ENCODE measurements at places on chromosomes 2 and 18.
A peak's percentile ranks its signal among the peaks of the same experiment; 100 is the strongest.

DNA sequence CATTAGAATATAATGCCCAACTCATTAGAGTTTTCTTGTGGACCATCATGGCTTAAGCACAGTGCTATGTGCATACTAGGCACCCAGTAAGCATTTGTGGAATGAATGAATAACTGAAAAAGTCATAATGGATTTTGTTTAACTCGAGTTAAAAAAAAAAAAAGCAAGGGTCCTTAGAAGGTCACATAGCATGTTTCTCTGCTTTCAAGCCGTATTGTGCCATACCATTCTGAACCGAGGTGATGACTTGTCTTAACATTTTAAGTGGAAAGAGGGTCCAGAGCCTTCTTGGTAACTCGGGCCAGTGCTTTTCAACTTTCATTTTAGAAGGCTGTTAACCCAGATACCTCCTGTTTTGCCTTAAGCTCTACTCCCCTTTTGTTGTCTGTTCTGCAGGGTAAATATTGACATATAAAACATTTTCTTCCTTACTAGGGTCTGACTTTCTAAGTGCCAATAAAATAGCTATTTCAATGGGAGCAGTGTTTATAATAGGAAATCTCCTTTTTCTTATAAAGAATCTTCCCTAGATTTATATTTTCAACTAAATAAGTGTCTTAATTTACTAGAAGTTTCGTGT is 787 bp upstream of the ADGRF3 start:
- no peak for DNase-seq

DNA sequence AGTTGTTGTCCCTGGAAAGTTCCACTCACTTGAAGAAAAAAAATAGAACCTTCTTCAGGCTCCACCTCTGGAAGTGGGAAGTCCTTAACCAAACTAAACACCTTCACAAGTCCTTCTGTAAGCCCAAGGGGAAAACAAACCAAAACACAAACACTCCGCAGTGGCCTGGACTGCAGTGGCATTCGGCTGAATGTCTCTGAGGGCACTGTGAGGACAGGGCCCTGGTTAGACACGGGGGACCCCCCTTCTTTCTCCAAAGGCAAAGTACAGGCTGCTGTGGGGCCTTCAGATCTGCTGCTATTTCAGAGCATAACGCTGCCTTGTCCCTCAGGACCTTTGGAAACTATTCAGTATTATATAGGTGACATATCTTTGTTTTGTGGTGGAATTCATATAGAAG is 28.1 kb downstream of the FOSL2 start:
- DNase-seq: no peak

DNA sequence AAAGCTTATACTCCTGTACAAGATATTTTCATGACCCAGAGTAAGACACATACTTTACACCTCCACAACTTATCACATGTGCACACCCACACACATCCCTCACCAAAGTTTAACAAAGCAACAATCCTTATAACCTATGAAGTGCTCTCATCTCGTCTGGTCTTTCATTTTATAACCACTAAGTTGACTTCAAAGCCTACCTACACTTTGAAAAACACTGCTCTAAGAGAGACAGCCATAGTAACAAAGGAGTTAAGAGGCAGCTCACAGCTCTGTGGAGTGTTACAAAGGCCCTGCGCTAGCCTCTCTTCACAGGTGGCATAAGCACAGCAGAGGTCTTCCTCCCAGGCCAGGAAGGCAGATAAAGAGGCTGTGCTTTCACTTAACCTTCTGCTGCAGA is 69.7 kb upstream of the TMEM200C start:
- no peak for DNase-seq

DNA sequence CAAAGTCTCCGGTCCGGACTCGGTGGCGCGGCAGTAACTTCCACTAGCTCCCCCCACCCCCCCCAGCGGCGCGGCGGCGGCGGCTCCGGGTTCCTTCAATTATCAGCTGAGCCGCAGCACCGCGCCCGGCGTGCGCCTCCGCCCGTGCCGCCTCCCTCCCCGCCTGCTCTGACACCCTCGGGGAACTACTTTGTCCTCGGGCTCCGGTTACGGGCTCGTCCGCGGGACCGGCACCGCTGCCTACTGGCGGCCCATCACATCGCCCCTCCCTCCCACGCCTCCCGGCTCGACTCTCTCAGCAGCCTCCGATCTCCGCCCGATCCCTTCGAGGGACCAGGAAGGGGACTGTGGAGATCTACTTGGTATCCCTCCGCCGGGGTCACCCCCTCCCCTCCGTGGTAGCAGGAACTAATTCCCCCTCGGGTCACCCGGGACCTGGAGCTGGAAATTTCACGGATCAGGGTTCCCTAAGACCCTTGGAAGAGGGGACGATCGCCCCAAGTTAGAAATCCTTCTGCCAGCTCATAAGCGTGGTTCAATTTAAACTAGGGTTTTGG is at the start of gene TRIP12:
Gene TRIP12, minus strand, starts transcription at position 118 of the 557 bp plus-strand sequence. CDS start 41,930 bp downstream, outside the sequence.
- DNase-seq: peak; percentile 86

DNA sequence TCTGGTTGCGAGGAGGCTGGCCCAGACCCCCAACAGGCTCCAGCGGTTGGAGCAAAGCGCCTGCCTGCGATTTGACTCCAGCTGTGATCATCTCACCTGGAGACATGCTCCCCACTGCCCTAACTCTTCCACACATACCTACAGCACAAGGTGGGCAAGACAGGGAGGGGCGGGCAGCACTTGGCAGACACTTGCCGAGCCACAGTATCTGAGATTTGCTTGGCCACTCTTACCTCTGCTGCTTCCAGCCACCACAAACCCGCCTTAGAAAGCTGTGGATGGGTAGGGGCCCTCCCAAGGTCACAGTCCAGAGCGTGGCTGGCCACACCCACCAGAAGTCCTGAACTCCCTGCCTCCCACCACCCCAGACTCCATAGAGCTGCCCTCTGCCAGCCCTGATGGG is 8.2 kb downstream of the CYP26B1 start:
- DNase-seq: no peak

- no peak for DNase-seq
These were observed 25.6 kb downstream of the DNMT3A start for GRCh38 chr2:25316101-25316500.

DNA sequence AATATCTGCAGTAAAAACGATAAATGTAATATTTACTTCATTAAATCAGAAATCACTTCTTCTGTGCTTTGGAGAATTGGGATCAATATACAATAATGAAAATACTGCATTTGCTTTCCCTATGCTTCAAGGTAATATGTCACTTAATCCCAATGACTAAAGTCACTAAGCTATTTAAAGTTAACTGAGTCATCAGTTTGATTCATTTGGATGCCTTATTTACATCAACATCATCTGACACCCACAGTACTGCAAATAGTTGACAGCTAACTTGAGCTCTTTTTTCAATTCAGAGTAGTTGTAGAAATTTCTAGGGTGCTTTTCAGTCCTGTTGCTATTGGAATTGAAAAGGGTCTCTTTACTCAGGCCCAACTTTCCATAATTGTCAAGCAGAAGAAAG is 776.9 kb upstream of the FSHR start:
- DNase-seq: no peak
